ENCODE measurements at places on chromosomes 1 and 21.

- no peak for DNase-seq
Observed at GRCh38 chr1:218464871-218465270, 119.7 kb downstream of the TGFB2 start.

DNA sequence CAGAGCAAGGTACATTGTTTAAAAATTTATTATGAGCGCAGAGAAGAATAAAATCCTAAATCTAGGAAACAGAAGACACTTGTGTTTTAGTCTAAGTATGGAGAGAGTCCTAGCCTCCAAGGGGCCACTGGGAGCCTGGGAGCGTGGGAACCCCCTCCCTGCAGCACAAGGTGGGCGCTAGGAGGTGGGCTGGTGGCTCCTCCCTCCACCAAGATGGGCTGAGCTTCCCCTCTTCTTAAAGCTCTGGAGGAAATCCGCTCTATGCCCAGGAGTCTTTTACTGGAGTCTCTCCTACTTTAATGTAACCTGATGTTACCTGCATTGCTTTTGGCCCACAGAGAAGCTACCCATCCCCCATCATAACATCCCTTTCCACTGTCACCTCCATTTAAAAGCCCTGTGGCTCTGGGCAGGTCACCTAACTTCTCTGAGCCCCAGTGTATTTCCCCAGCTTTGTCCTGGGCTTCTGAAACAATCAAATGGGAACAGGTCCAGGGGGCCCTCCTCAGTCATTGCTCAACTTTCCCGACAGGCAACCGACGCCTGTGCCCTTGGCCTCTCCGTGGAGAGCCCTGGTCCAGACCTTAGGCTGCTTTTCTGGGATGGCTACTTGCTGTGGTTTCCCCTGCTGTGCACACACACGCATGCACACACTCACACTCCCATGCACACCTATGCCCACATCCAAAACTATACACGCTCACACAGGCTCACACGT is 181.5 kb downstream of the NPHP4 start:
- no peak for DNase-seq

- DNase-seq: no peak
Observed at GRCh38 chr1:116224111-116224510, 112.9 kb downstream of the MAB21L3 start.

DNA sequence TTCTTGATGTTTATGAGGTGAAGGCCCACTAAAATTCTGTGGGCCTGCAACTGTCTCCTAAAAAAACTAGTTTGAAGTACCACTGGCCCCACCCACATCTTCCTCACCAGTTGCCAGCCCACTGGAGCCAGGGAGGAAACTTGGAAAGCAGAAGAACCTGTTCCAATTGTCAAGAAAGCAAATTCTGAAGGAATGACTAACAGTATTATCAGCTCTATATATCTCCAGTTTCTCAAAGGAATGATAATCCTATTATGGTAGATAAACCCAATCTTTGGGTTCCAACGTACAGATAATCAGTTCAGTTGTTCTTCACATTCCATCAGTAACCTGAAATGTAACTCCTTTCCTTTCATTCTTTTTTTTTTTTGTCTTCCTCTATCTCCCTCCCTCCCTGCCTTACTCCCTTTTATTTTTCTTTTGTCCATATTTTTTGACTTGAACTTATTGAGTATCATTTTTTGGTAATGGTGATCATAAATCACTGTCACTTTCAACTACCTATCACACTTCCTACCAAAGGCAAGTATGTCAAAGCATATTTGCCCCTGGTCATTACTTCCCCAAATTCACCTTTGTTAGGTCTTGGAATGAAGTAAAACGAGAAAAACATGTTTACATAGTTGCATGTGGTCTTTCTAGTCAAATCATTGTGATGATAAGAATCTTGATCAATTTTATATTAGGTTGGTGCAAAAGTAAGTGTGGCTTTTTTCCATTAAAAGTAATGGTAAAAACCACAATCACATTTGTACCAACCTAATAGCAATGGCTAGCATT is 943.4 kb downstream of the TTLL7 start:
- DNase-seq: no peak

GRCh38 chr1:11860083-11860482 is 1.3 kb upstream of the NPPB start:
- peak; percentile 48 for DNase-seq

GRCh38 chr1:225745273-225745672 is 32.4 kb upstream of the SRP9 start:
- DNase-seq: no peak

DNA sequence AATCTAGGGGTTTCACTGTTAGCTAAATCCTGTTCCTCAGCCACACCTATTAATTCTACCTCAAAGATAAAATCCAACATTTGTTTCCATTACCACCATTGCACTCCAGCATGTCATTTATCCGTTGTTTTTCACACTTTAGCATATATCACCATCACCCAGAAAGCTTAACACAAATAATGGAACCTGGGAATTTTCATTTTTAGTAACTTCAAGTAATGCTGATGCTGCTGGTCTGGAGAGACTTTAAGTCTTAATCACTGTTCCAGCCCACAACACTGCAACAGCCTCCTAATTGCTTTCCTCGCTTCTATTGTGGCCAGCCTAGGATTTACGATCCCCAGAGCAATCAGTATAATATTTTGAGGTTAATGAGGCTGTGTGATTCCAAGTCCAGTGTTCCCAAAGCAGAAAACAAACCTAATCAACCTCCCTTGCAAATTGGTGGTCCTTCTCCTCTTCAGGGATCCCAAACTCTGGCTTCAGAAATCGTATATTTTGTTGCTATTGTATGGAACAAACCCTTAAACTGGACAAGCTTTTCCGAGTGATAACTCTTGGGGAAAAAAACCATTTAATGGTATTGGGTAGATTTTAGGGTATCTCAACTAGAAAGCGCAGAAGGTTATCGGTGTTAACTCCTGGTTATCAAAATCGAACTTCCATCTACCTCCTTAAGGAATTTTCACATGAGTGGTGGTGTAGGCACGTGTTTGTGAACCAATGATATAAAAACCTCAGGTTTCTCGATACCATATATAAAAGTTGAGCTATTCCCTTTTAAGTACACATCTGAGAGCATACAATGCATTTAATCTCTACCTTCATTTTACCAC is 50.0 kb upstream of the BOLA1 start:
- DNase-seq: peak; percentile 1

DNA sequence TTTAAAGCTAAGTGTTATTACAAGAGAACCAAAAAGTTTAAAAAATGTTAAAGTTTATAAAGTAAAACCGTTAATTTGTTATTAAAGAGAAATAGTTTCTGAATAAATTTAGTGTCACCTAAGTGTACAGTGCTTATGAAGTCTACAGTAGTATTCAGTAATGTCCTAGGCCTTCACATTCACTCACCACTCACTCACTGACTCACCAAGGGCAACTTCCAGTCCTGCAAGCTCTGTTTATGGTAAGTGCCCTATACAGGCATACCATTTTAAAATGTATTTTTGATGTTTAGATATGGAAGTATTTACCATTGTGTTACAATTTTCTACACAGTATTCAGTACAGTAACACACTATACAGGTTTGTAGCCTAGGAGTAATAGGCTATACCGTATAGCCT is 60.1 kb upstream of the GCLM start:
- no peak for DNase-seq

- DNase-seq: no peak
Observed at GRCh38 chr1:200732438-200732837, 6.3 kb upstream of the CAMSAP2 start.

DNA sequence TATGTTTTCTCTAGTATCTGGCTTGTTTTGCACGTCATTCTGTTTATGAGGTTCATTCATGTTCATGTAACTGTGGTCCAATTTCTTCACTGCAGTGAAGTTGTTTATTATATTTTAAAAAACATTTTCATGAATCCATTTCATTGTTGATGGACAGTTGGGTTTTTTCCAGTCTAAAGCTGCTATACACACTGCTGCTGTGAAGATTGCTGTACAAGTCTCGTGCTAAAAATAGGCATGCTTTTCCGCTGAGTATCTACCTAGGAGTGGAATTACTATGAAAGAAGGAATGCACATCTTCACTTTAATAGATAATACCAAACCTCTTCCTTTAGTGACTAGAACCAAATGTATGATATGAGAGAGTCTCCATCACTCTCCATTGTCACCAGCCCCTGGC is 49.0 kb upstream of the ETS2 start:
- DNase-seq: peak; percentile 86

- no peak for DNase-seq
Observed at GRCh38 chr1:205576805-205577761, 54.7 kb downstream of the ELK4 start.

DNA sequence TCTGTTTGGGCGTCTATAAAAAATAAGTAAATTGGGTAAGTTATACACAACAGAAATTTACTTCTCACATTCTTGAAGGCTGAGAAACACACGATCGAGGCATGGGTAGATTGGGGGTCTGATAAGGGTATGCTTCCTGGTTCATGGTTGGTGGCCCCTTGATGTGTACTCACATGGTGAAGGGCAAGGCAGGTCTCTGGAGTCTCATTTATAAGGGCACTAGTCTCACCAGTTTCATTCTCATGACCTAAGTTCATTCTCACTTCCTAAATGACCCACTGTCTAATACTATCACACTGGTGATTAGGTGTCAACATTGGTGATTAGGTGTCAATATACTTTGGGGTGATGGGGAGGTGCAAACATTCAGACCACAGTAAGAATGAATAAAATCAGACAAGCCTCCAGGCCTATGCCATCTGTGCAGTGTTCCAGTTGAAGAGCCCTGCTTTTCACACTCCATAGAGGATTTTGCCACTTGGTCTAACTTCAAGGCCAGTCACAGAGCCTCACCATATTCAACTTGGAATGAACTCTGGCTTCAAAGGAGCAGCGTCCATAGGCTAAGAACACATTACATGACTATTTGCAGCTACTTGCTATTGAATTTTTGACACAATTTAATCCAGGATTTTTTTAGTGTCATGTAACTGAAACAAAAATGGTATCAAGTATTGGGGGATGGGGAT is 2.5 kb upstream of the GBP4 start:
- no peak for DNase-seq

- no peak for DNase-seq
Observed at GRCh38 chr1:235865565-235866204, 1.0 kb downstream of the LYST start.

- DNase-seq: no peak
Observed at GRCh38 chr1:21670956-21671902, 2.1 kb upstream of the RAP1GAP start.

DNA sequence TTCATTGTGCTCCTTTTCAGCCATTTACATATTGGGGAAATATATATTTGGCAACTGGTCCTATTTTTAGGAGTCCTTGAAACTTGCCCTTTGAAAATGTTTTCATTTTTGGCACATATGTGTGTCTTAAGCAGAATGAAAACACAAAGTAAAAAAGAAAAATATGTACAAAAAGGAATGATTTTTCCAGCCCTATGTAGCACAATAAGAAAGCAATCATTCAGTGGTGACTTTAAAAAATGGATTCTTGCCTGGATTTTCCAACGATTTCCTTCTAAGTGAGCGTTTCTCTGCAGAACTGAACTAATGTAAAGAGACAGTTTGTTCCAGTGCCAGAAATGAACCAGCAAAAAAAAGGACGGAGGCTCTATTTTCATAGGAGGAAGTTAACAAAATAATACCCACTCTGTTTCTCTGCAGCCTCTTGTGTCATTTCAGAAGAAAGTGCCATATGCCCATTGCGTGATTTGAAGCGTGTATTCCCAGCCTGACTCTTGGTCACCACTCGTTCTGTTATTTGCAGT is 340.1 kb downstream of the SETD4 start:
- no peak for DNase-seq

GRCh38 chr1:114638910-114639309 is 30.9 kb downstream of the DENND2C start:
- DNase-seq: no peak

DNA sequence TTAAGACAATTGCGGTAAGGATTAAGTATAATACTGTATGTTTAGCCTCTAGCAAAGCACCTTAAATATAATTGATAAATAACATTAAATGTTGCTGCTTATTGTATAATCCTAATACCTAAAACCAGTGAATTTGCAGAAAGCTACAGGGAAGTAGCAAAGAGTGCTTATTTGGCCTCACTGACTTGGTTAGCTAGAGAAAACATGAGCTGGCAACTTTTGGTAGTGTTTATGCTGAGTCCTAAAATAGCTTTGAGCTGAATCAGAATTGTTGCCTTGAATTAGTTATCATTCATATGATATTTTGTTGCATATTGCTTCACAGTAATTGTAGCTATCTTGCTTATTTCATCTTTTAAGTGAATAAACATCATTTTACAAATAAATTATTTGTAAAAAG is 3.5 kb downstream of the TRIM67 start:
- DNase-seq: no peak

- no peak for DNase-seq
Observed at GRCh38 chr21:43917515-43918384, 52.7 kb downstream of the AGPAT3 start.

DNA sequence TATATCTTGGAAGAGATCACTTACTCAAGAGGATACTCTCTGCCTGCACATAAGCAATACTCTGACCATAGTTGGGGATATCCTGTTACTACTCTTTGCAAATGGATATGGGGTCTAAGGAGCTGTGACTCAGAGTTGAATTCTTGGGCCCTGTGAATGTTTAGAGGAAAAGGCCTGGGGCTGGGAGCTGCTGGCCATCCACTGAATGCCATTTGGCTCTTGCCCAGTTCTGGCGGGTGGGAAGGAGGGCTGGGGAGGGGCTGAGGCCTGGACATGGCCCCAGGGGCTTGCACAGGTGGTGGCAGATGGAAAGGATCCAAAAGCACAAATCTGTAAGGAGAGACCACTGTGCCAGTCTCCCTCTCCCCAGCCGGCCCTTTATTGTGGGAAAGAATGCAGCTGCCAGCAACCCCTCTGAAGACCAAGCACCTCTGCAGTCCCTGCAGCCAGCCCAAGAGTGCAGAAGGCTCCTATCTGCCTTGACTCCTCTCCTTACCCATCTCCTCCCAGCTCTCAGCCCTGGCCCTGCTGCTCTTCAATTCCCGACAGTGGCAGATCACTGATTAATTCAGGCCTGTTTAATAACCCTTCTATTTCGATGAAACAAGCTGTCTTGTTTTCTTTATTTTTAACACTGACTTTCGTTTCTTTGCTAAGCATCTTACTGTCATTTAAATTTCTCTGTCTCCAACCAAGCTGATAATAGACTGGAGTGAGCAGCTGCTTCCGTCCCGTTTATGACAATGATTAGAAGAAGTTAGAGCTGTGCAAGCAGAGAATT is 12.1 kb downstream of the PLXNA2 start:
- peak; percentile 66 for DNase-seq

- DNase-seq: no peak
Observed at GRCh38 chr21:15066123-15066575, 1.3 kb upstream of the NRIP1 start.

GRCh38 chr21:45820171-45821091 is 161.1 kb upstream of the COL6A1 start:
- peak; percentile 88 for DNase-seq

Data from SJSA1 (cell line).